ENCODE measurements at places on chromosomes 4 and X.

DNA sequence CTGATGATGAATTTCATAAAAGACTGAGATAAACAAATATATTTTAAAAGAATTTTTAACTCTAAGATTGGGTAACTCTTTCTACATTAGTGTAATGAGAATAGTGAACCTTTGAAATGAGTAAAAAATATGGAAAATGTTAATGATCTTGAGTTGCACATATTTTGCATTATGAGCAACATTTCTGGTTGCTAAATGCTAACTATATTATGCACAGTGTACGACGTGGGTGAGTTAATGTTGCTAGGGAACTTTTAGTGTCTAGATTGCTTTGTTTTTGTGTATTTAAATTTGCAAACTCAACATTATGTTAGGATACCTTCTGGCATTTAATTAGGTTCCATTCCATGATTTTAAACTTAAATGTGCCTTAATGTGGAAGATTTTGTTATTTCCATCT, 612.9 kb upstream of the GALNT7 start:
- ATAC-seq: peak; percentile 78

DNA sequence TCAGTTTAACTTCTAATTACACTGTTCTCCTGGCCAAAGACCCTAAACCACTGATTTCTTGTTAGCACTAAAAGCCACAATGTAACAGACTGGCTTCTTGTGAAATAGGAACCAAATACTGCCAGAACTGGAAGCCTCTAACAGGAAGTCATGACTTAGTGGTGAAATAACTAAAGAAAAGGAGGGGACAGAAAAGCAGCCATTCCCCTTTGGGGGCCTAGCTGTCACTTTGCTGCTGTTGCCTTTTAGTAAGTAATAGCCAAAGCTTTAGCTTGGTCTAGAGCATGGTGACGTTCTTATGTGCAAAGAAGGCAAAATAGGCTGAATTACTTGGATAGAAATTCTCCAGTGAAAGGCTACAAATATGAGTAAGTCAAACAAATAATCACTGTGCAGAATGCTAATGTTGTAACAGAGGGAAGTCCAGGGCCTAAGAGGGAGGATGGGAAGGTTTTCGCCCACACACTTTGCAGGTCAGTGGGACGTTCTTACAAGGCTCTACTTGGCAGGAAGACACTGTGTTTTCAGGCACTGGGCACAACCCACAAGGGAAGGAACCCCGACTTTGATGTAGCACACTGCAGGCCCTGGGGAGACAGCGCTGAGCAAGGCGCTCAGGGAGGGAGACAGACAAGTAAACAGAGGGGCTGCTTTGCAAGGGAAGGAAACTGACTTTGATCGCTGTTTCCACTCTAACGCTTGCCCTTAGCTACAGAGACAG, 16.7 kb downstream of the GAB3 start:
- peak; percentile 7 for ATAC-seq

GRCh38 chrX:44352758-44353157, 9.3 kb upstream of the EFHC2 start:
- no peak for ATAC-seq

- no peak for ATAC-seq
These were observed 13.6 kb upstream of the MAGED4B start for GRCh38 chrX:52082578-52082977.

GRCh38 chr4:172945611-172946010, 223.0 kb upstream of the GALNT7 start:
- no peak for ATAC-seq

DNA sequence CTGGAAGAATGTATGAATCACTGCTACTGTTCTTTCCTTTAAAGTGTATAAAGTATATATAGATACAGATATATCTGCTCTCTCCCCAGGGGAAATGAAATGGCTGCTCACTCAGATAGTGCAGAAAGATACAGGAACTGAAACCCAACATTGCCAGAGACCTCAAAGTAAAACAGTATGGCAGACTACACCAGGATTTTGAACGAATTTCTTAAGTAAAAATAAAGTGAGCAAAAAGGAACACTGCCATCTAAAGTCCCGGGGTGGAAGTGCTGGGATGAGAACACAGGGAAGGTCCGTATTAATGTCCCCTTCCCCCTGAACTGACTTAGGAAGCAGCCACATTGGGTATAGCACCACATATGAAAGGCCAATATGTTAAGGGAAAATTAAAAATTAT, 93.4 kb downstream of the TMA16 start:
- no peak for ATAC-seq

- ATAC-seq: no peak
These were observed 439 bp downstream of the SEC31A start for GRCh38 chr4:82890528-82890900.

DNA sequence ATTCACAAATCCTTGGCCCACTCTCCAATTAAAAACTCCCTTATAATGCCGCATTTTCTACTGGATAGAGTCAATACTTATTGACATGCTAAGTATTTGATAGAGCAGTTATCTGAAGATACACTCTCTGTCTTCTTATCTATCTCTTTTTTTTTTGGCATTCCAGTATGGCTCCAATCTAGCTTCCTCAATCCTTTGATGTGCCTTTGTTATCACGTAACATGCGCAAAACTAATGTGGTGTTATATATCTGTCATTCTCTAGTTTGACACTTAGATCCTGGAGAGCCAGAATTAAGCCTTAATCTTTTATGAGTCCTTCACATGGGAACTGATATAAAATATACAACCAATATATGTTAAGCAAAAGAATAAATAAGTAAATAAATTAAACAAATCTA, 54.7 kb downstream of the VSIG4 start:
- no peak for ATAC-seq

DNA sequence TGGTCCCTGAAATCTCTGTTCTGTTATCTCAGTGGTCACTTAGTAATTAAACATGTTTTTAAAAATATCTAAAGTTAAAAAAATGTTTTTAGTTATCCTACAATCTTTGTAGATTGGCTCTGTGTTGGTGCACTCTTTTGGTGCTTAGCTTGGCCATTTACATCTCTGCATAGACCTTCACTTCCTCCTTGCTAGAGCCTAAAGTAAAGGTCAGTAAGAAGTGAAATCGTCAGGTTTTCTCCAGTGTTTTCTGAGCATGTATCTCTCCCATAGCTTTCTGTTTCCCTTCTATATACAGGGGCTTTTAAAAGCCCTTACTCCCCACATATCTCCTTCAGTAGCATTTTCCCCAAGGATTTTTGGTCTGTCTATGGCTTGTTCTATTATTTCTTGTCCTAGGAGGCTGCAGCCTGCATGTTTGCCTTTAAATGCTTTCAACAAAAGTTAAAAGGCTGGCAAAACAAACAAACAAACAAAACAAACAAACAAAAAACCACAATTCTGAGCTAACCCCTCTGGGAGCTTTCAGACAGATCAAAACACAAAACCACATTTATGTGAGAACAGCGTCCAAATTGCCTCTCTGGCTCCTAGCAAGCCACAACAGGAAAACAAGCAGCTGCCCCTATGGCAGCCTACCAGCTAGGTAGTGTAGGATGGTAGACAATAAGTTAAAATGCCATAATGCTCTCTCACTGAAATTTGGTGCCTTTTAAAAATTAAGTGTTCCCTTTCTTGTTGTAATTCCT, 27.3 kb upstream of the GPRASP2 start:
- no peak for ATAC-seq

DNA sequence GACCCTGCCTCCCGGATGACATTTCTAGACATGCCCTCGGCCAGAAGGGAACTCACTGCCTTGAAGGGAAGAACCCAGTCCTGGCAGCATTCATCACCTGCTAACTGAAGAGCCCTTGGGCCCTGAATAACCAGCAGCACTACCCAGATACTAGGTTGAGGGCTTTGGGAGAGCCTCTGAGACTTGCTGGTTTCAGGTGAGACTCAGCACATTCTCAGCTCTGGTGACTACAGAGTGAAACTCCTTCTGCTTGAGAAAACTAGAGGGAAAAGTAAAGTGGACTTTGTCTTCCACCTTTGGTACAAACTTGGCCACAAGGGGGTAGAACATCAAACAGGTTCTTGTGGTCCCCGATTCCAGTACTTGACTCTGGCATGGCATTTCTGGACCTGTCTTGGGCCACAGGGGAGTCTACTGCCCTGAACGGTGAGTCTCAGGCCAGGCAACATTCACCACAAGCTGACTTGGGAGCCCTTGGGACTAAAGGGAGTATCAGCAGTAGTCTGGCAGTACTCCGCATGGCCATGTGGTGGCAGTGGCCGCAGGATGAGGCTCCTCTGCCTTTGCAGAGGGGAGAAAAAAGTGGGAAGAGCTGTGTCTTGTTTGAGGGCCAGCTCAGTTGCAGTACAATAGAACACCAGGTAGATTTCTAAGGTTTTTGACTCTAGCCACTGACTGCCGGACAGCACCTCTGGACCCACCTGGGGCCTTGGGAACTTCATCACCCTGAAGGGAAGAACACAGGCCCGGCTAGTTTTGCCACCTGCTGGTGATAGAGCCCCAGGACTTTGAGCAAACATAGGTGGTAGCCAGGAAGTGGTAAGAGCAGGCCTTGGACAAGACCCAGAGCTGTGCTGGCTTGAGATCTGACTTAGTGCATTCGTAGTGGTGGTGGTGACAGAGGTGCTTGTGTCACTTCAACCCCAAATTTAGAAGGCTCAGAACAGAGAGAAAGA, 414.8 kb downstream of the OPHN1 start:
- peak; percentile 76 for ATAC-seq

- no peak for ATAC-seq
These were observed 228.8 kb downstream of the SHROOM3 start for GRCh38 chr4:76663824-76664223.

DNA sequence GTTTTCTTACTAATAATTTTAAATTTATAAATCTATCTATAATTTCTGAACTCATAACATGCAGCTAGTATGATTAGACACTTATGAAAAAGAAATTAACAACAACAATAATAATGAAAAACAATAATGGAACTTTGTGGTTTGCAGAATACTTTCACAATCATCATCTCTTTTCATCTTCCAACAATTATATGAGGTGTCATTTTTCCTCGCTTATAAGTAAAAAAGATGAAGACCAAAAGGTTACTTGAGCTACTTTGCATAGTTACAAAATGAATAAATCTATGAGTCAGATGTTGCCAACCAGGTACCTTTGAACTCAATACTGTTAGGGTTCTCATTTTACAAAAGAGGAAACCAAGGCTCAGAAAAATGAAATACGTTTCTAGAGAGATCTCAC, 98.5 kb upstream of the ELOVL6 start:
- no peak for ATAC-seq

DNA sequence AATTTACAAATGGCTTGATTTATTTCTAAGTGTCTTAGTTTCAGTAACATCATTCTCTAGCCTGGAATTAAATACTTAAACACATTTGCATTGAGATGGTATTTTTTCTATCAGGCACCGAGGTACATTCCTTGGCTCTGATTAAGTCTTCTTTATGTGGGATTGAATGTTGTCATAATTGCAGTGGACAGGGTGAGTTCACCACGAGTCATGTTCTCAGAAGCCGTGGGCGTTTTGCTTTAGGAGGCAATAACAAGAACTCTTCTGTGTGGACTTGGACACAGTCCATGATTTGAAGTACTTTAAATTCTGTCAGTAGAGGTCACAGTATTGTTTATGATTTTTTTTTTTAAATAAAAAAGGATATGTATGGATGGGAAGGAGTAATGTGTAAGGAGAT, 57.1 kb upstream of the EFHC2 start:
- peak; percentile 99 for ATAC-seq

GRCh38 chr4:137967480-137968190, 274.5 kb downstream of the SLC7A11 start:
- peak; percentile 71 for ATAC-seq

DNA sequence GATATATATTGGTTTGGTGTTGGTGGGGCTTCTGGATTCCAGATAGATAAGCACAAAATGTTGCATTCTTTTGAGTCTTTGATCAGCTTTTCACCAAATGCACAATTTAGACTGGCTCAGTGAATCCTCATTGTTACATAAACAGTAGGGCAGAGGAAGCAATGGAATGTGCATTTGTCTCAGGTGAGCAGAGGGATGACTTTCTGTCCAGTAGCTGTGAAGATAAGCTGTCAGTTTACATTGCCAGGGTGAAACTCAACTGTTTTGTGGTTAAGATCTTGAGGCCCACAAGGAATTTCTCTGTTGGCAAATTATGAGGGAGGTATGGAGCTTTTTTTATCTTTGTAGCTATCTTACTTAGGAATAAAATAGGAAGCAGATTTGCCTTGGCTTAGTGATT, 168.0 kb downstream of the GALNTL6 start:
- no peak for ATAC-seq

GRCh38 chr4:4269331-4269731, 20.6 kb downstream of the LYAR start:
- no peak for ATAC-seq

DNA sequence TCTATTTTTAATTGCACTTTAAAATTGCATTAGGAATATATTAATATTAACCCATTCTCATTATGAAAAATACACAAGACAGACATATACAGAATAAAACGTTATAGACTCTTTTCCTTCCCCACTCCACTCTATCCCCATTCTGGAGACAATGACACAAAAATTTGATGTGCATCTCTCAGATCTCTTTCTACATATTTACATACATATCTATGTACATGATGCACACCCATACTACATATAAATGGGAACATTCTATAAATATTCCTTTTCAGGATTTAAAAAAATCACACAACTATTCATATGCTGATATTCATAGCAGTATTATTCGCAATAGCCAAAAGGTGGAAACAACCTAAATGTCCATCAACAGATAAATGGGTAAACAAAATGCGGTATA, 2.4 kb upstream of the CXorf66 start:
- no peak for ATAC-seq

GRCh38 chr4:112509243-112510141, 6.5 kb downstream of the NEUROG2 start:
- peak; percentile 19 for ATAC-seq

DNA sequence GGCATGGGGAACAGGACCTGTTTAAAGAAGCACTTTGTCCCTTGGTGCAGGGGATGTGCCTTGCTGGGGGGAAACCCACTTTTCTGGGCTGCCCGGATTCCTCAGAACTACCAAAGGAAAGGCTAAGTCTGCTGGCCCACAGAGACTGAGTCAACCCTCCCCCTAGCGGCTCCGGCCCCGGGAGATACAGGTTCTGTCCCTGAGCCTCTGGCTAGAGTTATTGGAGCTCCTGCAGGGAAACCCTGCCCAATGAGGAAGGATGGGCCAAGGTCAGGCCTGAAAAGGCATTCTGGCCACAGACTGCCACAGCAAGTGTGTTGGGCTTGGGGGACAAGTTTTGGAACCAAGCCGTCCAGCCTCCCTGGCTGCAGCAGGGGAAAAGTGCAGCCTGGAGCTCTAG, 490.9 kb upstream of the ACTRT1 start:
- no peak for ATAC-seq

DNA sequence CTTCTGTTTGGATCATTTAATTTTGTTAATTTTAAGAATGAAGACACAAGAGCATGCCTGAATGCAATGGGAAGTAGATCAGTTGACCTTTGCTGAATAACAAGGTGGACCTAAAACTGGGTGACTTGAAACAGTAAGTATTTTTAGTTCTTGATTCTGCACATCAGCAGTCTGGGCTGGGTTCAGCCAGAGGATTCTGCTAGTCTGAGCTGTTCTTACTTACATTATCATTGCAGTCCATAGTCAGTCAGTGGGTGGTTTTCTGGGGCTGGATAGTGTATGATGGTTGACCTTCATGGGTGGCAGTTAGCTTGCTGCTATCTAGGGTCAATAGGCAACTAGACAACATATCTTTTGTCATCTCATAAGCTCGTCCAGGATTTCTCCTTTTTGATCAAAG, 91.4 kb downstream of the HS3ST1 start:
- ATAC-seq: no peak

- no peak for ATAC-seq
These were observed 202.6 kb upstream of the BCOR start for GRCh38 chrX:40300286-40300890.

- ATAC-seq: no peak
These were observed 48.1 kb upstream of the S100G start for GRCh38 chrX:16601885-16602284.

GRCh38 chrX:111339212-111339611, 68.9 kb upstream of the CAPN6 start:
- ATAC-seq: no peak

Measured in motor neuron (in vitro differentiated cells).